KBM-7 (cell line): ENCODE measurements at places on chromosomes 4 and X.

GRCh38 chr4:2301806-2302205 lies 39.9 kb upstream of the MXD4 start:
- no peak for DNase-seq

DNA sequence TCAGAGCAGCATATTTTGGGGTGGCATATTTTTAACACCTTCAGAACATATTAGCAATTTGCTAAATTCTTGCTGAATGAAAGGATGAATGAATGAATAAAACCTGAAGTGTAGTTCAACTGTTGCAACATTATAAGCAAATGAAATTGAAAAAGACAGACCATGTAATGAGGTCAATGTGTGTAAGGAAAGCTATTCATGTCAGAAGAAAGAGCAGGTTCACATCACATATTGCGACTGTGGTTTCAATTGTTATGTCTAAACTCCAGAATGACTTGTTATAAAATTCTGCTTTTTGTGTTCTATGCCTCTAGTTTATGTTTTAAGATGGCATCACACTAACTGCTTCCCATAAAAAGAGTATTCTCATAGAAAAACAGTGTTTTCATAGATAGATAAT lies 32.9 kb upstream of the DSPP start:
- DNase-seq = no peak

DNA sequence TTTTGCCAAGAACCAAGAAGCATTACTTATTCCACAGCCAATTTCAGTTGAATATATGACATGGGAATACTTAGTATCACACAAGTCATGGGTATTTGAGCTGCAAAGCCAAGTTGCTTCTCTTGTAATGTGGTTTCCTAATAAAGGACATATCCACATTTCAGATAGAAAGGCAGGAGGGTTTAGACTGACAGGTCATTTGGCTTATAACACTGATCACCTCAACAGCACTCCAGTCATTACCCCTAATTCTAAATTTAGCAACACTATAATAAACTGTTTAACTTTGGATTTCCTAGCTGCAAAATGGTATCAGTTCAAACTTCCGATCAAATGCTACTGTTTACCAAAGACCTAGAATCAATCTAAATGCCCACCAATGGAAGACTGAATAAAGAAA lies 114.0 kb upstream of the FTHL17 start:
- no peak for DNase-seq

GRCh38 chrX:71604796-71605568 lies 13.3 kb downstream of the CXCR3 start:
- no peak for DNase-seq

DNA sequence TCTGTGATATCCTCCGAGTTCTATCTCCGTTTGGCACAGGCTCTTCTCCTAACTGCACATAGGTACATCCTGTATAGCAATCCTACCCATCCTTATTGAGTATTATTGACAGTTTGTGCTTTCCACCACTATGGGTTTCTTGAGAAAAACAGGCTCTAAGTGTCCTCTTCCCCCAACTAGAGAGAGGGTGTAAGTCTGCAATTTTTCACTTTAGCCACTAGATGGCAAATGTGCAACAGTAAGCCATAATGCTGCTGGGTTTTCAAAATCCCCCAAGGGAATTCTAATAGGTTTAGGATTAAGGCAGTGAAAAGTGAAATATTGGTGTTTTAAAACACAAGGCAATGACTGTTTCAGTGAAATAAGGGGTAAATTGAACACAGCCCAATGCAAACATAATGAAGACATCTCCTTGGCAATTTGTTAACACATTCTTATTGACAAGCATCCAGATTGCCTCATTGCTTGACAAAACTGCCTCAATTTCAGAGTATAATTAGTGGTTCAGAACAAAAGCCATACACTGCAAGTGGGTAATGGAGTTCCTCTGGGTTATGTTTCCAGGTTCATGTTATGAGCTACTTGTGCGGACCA lies 239.0 kb upstream of the HTR2C start:
- DNase-seq = peak; percentile 67

- no peak for DNase-seq
Measured at GRCh38 chr4:148961526-148961925, 519.3 kb upstream of the NR3C2 start.

- DNase-seq = no peak
Measured at GRCh38 chr4:24394041-24394440, 190.3 kb downstream of the DHX15 start.

DNA sequence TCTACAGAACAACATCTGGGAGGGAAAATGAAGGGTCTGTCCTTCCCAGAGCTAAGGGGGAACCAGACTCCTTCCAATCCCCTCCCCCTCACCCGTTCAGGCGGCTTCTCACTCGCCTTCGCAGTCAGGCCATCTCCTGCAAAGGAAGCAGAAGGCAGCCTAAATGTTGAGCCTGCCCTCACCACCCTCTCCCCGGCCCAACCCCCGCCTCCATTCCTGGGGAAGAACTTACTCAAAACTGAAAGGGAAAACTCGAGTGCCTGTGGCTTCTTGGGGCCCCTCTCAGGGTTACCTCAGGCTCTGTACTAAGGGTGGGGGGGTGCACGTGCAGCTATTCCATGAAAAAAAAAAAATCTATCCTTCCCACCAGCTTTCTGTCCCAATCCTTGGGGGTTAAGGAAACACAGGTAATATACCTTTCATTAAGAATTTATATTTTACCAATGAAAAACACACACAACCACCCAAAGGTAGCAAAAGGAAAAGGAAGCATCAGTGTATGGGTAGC lies 2.4 kb downstream of the ZMYM3 start:
- DNase-seq = peak; percentile 49

DNA sequence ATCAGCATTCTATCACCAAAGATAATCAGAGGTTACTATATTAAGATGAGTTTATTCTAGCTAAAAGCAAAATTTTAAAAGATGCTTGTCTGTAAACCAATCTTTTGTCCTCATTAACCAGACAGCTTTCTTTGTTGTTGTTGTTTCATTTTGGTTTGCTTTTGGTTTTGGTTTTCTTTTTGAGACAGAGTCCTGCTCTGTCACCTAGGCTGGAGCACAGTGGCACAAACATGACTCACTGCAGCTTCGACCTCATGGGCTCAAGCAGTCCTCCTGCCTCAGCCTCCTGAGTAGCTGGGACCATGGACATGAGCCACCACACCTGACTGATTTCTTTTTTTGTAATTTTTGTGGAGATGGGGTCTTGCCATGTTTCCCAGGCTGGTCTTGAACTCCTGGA lies 102.9 kb downstream of the COX18 start:
- DNase-seq = no peak

DNA sequence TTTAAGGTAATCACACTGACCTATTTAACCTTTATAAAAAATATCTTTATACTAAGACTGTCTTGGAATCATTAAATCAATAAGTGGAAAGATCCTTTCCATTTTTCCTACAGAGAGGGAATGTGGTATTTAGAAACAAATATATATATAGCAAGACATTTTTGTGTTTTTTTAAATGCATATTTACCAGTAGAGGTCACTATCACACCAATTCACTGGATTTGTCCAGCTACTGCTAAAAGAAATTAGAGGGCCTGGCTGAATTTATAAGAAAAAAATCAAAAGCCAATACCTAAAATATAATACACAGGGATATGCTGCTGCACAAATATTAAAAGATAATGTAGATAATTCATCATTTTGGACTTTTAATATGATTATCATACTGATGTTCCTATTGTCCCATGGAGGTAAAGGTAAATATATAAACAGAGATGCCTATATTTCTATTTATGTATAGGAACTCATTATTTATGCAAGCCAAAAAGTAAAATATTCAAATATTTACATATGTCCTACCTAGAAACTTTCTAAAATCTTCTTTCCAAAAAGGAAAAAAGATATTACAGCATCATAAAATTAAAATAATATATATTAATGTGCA lies 69.5 kb downstream of the PDE5A start:
- DNase-seq = peak; percentile 48

DNA sequence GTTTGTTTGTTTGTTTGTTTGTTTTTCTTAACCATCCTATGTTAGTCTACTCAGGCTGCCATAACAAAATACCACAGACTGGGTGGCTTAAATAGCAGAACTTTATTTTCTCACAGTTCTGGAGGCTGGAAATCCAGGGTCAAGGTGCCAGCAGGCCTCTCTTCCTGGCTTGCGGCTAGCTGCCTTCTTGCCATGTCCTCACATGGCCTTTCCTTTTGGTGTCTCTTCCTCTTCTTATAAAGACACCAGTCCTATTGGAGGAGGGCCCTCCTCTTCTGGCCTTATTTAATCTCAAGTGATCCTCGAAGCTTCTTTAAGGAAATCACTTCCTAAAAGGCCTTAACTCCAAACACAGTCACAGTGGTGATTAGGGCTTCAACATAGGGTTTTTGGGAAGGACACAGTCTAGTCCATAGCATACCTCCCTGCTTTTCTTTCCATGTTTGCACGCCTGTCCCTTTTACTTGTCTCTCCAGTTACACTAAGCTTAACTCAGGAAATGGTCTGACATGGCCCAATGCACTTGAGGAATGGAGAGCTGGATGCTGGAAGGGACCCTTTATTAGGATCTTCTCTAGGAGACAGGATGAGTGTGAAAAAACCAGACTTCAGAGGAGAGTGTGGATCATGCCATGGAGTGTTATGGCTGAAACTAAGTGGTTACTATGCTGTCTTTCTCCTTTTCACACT lies 36.0 kb upstream of the MGST2 start:
- DNase-seq = peak; percentile 49

- no peak for DNase-seq
Measured at GRCh38 chrX:113222305-113222704, 381.7 kb upstream of the AMOT start.

DNA sequence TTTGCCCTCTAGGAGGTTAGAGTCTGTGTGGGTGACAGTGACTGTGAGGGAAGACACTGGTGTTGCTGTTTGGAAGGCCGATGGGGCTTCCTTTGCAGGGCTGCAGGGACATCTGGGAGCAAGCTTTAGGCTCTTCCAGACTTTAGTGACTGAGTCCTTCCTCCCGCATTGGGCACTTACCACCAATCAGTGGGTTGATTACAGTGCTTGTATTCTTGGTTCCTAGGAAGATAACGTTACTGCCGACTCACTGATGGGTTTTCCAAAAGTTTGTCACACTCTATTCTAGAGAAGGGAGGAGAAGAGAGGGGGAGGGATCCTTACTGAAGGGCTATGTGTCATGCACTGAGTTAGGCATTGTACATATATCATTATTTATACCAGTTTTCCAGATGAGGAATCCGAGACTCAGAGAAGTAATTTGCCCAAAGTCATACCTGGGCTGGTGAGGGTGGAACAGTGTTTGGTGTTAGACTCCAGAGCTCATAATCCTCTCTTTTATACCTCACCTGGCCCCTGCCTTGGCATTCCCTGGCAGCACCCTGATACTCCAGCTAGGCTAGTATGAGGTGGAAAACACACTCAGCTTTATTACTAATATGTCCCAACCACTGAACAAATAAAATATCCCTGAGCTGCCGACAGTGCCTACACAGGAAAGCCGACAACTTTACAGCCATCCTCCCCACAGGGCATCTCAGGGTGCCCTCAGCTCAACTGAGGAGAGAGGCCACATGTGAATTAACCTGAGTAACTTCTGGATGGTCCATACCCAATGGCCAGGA lies 3.8 kb downstream of the CHST7 start:
- no peak for DNase-seq

- DNase-seq = peak; percentile 65
Measured at GRCh38 chr4:915595-915994, 16.5 kb downstream of the GAK start.

- no peak for DNase-seq
Measured at GRCh38 chrX:11097933-11098332, 13.2 kb upstream of the HCCS start.

- no peak for DNase-seq
Measured at GRCh38 chr4:152943672-152944071, 7.5 kb downstream of the FHDC1 start.

DNA sequence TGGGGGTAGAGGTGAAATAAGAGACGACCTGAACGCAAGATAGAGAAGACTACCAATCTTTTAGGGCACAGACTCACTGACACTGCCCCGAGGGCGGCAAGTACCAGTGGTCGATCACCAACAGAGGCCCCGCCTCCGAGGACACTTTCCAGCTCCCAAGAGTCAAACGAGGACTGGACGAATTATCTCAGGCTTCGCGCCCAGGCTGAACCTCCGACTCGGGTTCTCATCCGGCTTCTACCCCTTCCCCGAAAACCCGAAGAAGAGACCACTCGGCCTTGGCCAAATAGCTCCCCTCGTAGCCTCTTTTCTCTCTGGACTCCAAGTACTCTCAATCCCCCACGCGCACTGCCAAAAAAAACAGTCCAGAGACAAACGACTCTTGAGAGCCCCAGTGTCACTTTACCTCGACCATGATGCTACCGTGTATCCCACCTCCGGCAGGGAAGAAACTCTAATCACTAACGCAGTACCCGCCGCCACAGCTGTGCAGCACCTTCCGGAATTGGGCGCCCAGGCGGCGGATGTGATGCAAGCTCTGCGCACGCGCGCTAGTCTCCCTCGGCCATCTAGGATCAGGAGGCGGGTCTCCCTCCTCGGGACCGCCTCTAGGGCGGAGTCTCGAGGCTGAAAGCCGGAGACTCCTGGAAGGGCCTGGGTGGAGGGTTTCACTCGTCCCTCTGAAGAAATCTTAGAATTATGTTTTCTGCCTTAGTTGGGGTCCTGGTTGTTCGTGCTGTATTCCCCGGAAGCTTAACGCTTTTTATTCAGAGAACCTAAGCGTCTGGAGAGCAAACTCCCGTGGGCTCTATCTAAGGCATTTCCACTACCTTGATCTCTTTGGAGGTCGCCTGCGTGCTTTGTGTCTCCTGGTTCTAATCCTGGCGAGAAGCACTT lies at the start of gene PLRG1:
PLRG1 (minus strand) TSS at position 507 of the 897 bp plus-strand sequence; CDS start at position 415, 92 bp downstream.
- peak; percentile 96 for DNase-seq

GRCh38 chr4:188411805-188412204 lies 272.6 kb downstream of the TRIML1 start:
- DNase-seq = no peak

- no peak for DNase-seq
Measured at GRCh38 chrX:32597777-32598176, 613.6 kb downstream of the DMD start.

- DNase-seq = no peak
Measured at GRCh38 chr4:36041340-36041739, 203.0 kb downstream of the ARAP2 start.

GRCh38 chrX:13000301-13000811 lies 25.4 kb downstream of the TMSB4X start:
- peak; percentile 77 for DNase-seq

GRCh38 chr4:133594390-133595207 lies 445.5 kb downstream of the PCDH10 start:
- no peak for DNase-seq

DNA sequence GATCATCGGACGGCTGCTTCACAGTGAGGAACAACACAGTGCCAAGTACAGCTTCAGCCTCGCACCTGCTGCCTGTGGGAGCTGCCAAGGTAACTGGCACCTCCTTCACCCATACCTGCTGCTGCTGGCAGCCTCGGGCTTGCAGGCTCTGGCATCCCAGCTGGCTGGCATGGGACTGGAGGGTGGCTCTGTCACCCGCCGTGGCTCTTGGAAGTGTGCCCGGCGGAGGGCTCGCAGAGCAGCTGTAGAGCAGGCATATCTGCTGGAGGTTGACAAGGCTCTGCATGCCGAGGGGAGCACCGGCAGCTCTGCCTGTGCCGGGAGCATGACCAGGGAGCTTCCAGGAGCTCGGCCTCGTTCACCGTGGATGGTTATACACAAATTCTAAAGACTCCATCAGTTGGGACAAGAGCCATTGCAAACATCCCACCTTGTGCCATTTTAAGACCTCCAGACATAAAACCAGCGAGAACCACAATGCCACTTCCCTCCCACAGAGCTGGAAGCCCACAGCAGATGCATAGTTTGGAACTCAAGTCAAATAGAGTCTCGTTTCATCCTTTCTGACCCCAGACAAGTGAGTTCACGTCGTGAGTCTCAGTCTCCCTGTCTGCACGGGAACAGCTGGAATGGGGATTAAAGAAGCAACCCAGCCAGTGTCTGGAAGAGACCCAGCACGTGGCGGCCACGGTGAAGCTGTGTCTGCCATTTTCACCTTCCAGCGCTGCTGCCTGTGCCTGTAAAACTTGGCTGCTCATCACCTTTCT lies 84.3 kb upstream of the PSAPL1 start:
- no peak for DNase-seq
